ENCODE measurements at places on chromosomes 6 and 20. TPM values are rescaled to one million over a fixed set of nuclear protein-coding genes. Genes with fewer than 3 reads are reported as not detected.

NR2E1 gene
- total RNA-seq, result not detected

COQ3 gene
- total RNA-seq, result 6.8 TPM

PHF20 gene
- total RNA-seq, result 34.7 TPM

CALHM4 gene
- 0.57 TPM for total RNA-seq

LINC00237 gene
- not detected for total RNA-seq

GMDS gene
- total RNA-seq, result 24.9 TPM

DNA sequence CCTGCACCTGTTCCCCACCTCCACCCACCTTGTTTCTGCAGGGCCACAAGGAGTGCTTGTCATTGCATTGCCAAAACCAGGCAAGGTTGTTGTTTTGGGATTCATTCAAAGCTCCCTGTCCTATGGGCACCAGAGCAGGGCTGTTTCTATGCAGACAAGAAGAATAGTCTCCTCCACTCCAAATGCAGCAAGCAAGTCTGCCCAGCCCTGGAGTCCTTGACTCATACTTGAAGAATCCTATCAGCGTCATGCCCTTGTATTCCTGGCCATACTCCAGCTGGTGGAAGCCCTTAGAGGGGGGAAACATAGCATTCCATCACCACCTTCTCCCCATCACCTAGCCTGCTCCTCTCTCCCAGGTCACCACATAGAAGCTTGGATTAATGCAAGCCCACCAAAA, 145.3 kb upstream of the ECI2 start:
- no peak overlapping the region for H3K27ac ChIP-seq
- H3K27me3 ChIP-seq, result no peaks in the 10 kb centered on the region
- H3K36me3 ChIP-seq, result no peaks in the 10 kb centered on the region

DNA sequence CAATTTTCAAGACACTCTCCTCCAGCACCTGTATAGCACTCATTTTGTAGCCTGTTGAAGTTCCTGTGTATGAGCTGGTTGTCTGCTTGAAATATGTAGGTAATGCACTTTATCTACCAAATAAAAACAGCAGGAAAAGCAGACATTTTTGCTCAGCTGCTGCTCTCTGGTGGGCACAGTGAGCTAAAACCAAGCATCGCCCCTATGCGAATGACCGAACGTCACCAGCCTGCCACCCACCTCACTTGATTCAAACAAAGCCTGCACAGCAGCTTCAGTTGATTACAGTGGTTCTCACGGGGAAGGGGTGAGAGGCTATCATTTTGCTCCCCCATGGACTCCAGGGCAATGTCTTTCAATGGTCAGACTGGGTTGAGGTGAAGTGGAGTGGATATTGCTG, 185.7 kb downstream of the SASH1 start:
- no peak overlapping the region for H3K4me3 ChIP-seq
- no peaks in the 10 kb centered on the region for H3K36me3 ChIP-seq
- no peak for DNase-seq
- H3K27ac ChIP-seq, result no peak overlapping the region

DNA sequence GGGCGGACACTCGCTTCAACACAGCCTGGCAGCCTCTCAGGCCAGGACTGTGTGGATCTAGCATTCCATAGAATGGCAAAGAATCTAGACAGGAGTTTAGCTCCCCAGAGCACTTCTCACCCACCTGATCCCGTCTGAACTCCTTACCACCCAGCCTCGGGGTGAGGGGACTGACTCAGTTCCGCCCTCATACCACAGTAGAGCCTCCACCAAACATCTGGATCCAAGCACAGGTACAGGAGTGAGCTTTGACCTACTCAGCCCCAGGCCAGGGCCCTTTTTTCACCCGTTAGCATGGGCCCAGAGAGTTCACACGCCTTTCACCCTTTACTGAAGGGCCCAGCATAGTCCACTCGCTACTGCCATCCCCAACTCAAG, 715 bp downstream of the PSMF1 start:
- peak overlapping the region; percentile 71 for H3K27ac ChIP-seq
- H3K27me3 ChIP-seq, result no peaks in the 10 kb centered on the region
- no peaks in the 10 kb centered on the region for H3K36me3 ChIP-seq
- no peak for DNase-seq
- H3K4me1 ChIP-seq, result peaks cover 14% of the 10 kb centered on the region

All from prostate gland (tissue), 2 donors.